ENCODE measurements at places on chromosomes 6 and 20.

DNA sequence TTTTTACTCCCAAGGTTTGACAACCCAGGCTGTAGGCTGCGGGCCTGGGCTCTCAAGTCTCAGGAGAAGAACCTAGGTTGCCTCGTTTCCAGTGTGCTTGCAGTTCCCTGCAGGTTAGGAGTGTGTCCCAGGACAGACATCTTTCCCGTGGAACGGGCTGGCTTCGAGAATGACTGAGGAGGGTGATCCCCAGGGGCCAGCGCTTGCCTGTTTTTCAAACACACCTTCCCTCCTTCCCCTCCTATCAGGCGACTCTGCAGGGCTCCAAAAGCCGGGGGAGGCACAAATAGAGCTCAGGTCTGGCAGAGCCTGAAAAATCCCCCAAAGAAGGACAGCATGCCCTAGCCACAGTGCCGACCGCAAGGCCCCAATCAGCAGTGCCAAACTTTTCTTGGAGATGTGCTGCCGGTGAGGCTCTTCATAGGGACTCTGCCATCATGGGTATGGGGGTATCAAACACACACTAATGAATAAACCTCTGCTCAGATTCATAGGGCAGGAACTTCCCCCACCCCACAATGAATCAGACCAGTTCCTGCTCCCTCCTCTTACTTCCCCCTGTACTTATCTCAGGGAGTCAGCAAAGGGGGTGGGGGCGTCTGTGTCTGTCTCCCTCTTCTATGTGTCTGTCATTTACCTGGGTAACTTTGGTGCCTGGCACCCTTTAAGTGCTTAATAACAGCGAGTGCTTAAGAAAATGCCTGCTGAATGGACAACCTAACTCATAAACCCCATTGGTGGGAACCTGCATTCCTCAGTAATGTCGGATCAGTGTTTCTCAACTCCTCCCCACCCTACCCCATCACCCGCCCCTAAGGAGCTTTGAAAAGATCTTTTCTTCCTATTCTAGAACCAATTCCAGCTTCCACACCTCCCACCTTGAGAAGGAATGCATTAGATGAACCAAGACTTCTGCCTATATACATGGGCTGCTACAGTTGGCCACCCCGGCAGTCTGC is 1.6 kb downstream of the KCNG1 start:
- no peak for DNase-seq

DNA sequence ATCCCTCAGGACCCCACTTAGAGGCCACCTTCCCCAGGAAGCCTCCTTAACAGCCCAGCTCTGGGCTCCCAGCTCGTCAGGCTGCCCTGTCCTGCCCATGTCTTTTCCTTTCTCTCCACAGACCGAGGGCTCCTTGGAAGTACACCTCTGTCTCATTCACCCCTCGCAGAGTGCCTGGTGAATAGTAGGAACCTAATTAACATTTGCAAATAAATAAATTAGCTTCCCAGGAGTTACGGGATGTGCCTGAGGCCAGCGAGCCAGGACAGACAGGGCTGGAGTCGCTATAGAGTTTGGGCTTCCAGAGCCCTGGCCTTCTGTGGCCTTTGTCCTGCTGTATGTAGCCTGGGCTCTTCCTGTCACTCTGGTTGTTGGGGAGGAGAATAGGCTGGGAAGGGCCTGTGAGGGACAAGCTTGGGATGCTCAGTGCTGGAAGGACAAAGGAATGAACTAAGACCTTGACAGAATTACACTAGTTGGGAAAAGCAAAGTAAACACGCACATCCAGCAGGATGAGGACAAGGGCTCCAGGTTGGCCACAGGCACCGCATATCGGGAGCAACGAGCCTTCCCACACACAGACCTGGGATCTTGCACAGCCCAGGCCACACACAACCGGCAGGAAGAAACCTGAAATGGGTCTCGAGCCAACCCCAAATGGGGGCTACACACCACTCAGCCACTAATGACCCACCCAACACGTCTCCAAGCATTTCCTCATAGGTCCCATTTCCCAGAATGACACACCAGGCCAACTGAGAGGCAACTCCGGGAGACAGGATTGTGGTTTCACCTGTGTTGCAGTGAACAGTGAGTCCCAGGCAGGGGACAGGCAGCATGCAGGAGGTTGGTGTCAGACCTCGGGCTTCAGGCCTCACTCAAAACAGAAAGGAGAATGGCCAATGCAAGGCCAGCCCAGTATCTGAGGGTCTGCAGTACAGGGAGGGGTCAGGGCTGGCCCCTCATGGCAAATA is 9.7 kb downstream of the MAP1LC3A start:
- DNase-seq: no peak

DNA sequence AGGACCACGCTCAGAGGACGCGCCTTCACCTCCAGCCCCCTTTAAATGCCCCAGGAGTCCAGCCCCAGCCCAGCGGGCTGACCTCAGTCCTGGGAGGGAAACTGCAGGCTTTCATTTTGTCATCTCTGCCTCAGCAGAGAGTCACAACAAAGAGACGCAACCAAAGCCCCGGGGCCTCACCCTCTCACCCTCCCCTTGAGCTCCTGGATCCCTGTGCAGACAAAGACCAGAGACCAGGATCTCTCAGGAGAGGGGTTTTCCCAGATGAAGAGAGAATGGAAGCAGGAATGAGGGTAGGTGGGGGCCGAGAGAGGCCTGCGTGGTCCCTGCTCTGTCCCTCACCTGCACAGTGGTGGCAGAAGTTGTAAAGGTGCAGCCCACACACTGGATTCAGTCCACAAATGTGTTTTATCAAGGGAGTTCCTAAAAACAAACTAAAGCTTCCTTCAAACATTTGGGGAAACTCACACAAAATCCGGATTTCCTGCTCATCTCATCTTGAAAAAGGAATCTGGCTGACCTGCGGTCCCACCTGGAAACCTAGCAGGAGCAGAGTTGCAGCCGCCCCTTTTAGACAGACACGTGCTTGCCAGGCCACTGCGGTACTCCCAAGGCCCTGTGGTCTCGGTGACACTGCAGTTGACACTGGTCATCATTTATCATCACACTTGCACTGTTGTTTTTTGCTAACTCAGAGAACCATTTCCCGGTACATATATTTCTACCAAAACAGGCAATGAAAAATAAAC is 27.1 kb downstream of the PTGIS start:
- DNase-seq: no peak

GRCh38 chr6:134106702-134107101 is 54.3 kb upstream of the SLC2A12 start:
- no peak for DNase-seq

DNA sequence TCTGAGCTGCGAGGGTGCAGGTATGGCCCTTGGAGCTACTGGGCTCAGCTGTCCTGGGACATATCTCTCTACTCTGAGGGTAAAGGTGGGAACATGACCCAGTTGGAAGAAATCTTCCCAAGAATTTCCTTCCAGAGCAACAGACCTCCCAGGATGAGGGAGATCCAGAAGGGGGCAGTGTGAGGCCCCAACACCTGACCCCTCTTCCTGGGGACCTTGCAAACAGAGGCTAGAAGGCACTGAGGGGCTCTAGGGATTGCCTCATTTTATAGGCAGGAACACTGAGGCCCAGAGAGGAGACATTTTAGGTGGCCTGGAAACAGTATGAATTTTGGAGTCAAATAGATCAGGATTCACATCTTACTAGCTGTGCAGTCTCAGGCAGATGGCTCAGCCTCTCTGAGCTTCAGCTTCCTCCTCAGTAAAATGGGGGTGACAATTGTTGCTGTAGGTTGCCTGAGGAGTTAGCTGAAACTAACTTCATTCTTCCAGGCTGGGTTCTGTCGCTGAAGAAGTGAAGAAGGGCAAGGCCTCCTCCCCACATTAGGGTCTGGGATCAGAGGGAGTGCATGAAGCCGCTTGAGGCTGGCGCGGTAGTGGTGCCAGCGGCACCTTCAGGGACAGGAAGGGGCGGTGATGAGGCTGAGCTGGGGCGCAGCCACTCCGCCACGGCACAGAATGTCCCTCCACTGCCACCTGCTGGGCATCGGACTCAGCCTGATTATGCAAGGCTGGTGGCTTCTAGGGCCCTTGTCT is 11.4 kb downstream of the KCNK17 start:
- DNase-seq: peak; percentile 80

DNA sequence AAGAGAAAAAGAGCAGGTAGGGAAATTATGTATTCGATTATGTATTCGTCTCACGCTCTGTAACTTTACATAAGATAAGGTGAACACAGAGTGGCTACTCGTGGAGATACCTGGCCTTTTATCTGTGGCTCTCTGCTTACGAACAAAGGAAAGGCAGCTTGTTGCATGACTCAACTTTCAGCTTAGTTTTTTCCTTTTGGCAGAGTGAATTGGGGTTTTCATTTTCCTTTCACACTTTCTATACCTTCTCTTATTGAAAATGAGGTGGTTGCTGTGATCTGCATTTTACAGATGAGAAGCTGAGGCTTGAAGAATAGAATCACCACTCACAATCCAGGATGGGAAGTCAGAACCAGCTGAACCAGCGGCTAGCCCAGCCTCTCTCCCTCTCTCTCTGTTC is 13.3 kb upstream of the KCNK15 start:
- no peak for DNase-seq

DNA sequence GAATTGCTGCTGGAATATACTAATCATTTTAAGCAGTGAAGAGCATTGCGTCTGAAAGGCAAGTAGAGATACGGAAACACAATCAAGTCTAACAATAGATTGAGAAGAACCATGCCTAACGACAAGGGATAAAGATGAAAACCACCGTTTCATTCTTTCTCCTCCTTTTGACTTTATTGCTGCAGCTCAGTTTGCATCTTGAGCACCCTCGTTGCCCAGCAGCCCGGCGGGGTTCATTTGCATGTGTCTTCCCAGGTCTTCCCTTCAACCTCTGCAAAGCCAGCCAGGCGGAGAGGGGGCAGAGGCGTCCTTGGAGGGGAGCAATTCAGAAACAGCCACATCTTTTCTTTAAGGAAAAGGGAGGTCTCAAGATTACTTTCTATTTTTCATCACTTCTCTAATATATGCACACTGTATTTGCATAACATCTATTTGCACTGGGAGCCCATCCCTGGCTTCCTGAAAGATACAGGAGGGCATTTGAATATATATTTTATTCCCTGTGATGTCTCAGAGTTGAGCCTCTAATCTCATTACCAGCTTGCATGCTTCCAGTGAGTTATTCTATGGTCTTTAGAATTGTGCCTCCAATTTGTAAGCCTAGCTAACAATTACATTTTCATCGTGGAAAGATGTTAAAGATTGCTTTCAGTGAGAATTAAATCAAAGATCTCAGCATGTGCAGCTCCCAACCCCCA is 18.7 kb upstream of the PXDC1 start:
- no peak for DNase-seq

GRCh38 chr20:2752567-2753460 is 47.6 kb downstream of the CPXM1 start:
- peak; percentile 35 for DNase-seq

DNA sequence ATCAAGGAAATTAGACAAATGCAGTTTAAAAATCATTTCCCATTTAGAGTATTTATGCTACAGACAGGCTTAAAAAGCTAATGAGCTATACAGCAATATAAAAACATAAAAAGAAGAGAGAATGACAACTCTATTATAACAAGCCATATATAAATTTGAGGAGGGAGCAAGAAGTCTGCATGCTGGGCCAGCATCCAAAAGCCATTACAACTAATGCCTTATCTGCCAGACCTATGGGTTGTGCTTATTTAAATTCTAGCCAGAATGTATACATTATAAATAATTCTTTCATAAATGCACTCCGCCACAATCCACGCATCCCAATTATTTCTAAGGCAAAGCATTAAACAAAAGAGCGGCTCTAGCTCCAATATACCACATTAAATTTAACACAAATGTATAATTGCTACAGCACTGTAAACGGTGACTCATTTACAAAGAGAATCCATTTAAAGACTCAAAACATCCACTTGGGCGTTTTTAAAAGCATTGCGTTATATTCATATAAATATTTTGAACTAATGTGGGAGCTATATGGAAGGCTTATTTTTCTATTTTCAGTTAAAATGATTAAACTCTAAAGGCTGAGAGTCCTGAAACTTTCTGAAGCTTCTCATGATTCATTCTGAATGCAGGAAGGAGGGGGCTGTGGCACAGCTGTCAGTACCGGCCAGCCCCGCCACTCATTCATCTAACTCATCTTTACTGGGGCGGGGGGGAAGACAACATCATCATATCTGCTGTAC is 37.7 kb upstream of the RAB22A start:
- no peak for DNase-seq

DNA sequence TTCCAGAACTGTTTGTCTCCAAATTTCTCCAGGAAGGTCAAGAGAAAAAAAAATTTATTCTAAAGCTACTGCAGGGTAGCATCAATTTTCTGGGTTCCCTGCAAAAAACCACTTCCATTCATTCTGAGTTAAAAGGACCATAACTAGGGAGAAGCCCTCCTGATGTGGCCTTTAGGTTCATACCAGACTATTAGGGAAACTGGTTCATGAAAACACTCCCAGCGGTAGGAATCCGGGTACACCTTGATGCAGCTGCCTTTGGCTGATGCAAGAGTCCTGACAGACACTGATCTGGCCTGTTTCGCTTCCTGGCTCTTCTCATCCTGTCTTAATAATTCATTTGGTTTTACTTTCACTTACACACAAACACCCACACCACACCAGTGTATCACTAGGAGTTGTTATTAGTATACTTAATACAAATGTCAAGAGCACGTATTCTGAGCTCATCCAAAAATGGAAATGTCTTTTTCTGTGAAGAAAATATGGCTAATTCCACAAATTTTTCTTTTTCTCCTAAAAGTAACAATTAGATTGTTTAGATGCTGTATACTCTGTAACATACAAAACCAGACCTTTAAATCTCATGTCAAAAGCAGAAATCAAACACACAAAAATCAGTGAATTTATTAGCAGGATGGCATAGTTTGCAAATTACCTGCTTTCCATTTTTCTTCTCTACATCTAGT is 38.4 kb upstream of the ARHGAP18 start:
- DNase-seq: peak; percentile 19

DNA sequence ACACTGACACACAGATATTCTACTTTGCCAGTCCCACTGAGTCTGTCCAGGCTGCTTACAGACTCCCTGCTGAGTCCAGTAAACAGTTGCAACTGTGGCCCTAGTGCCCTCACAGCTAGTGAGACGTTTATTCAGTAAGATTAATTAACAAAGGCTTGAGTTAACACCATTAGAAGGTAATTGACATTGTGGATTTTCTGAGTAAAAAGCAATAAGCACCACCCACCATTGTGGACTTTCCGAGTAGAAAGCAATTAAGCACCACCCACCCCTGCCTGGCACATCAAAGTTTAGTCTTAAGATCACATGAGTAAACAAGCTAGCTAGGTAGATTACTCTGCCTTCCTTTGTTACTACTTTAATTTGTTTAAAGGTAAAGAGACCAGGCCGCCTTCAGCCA is 408.6 kb upstream of the IMPG1 start:
- no peak for DNase-seq

GRCh38 chr6:156437121-156437879 is 339.9 kb upstream of the ARID1B start:
- no peak for DNase-seq

DNA sequence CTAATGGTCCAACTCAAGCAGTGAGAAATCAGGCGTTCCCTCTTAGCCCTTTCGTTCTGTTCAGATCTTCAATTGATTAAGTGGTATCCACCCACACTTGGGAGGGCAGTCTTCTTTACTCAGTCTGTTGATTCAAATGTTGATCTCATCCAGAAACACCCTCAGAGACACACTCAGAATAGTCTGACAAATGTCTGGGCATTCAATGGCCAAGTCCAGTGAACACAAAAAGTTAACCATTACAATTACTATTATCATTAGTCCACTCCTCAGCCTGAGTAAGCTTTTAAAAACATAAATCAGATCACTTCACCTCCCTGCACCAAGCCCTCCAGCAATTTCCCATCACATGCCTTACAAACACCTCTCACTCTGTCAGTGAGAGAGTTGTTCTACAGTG is 423.2 kb downstream of the RFPL4B start:
- no peak for DNase-seq

GRCh38 chr6:158835616-158836221 is 16.6 kb upstream of the EZR start:
- DNase-seq: no peak

GRCh38 chr6:148448369-148449012 is 105.9 kb downstream of the SASH1 start:
- no peak for DNase-seq

Data from effector CD4-positive, alpha-beta T cell (primary cell).